ENCODE measurements at places on chromosomes 2 and 18.
A peak's percentile ranks its signal among the peaks of the same experiment; 100 is the strongest.

GRCh38 chr18:62282188-62282629 lies 42.9 kb upstream of the TNFRSF11A start:
- no peak for DNase-seq

- no peak for DNase-seq
Observed at GRCh38 chr18:65659912-65660311, 90.9 kb upstream of the CDH7 start.

DNA sequence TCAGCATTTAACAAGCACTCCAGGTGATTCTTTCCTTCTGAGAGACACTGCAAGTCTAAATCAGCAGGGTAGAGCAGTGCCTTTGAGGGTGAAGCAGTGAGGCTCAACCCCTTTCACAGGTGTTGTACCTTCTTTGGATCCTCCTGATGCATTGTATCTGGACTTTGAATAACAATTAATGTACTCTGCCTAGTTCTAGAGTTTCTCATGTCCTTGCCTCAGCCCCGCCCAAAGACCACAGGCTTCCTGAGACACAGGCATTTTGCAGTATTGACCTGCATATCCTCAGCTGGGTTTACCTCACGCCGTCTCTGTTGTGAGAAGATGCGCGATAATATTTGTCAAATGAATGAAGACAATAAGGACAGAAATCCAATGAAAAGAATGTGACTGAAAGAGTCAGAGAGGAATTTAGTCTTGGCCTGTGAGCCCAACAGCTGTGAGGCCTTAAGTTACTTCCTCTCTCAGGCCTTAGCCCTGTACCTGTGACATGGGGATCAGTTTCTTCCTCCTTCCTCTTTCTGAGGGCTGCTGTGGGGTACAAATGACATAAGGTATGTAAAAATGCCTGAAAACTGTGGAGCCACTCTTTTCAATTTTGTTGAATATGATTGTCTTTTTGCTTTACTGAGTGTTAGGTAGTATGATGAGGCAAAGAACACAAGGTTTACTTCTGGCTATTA lies 43.7 kb downstream of the WIPF1 start:
- no peak for DNase-seq

DNA sequence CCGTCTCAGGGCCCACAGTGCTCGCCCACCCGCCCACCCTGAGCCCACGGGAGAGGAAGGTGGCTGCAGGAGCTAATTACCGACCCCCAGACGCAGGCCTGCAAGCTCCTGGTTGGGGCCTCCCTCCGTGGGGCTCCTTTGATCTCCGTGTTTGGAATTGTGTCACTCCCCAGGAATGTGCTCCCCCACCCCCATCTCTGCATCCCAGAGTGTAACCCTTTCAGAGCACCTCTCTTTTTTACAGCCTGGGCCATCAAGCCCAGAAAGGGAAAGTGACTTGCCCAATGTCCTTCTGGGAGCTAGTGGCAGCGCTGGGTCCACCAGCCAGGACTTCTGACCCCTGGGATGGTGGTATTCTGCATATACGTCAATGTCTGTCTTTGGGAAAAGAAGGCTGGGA lies 335.1 kb downstream of the CYRIA start:
- no peak for DNase-seq

DNA sequence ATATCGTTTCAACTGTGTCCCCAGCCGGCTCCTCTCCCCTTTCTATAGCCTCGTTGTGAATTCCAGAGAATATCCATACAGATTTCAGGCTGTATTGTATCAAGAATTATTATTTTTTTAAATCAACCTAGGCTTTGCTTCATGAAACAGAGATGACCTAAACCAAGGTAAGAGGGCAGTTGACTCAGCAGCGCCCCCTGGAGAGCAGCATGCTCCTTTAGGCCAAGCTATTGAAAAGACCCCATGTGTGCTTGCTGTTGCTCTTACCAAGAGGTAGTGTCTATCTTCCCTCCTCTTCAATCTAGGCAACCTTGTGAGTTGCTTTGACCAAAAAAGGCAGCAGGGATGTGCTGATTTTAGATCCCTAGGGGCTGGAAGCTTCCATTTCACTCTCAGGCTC lies 426.7 kb upstream of the SMIM21 start:
- DNase-seq, result no peak

DNA sequence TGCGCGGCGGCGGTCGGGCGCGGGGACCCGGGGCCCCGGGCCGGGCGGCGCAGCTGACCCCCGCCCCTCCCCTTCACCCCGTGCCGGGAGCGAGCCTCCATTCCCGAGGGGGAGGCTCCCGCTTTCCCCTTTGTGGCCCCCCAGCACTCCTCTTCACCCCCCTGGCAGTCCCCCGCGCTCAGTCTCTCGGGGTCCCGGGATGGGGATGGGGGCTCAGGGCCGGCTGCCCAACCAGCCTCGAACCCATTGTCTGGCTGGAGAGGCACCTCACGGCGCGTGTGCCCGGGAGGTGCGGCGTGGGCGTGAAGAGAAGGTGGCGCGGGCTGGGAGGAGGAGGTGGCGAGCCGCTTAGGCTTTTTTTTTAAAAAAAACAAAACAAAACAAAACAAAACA lies 748 bp downstream of the FMNL2 start:
- DNase-seq, result no peak

- DNase-seq, result no peak
Observed at GRCh38 chr18:79844999-79845563, 47.3 kb downstream of the KCNG2 start.

DNA sequence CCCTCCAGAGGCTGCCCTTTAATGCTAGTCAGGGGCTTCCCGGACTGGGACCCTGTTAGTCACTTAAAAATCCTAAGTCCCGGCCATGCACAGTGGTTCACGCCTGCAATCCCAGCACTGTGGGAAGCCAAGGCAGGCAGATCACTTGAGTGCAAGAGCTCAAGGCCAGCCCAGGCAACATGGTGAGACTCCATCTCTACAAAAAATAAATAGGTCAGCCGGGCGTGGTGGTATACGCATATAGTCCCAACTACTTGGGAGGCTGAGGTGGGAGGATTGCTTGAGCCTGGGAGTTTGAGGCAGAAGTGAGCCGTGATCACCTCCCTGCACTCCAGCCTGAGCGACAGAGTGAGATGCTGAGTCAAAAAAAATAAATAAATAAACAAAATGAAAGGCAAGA lies 17.2 kb upstream of the KCNG2 start:
- no peak for DNase-seq

DNA sequence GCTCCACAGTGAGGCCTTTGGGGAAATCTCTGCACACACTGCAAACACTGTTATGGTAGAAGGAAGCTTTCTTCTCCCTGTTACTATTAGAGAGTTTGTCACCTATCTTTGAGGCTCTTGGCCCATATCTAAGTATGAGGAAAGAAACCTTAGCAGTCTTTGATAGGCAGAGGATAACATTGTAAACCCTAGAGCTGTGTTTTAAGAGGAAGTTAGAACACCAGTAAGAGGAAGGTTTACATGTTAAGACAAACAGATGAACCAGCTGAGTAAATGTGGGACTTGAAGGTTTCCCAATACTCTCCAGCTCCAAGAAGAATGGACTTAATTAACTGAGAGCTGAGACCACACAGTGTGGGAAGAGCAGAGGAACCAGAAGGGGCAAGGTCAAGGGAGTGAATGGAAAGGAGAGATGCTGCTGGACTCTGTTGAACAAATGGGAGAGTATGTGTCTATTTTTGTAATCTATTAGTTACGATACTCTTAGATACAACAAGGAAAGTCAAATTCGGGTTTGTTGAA lies 257.0 kb downstream of the DPP10 start:
- no peak for DNase-seq

DNA sequence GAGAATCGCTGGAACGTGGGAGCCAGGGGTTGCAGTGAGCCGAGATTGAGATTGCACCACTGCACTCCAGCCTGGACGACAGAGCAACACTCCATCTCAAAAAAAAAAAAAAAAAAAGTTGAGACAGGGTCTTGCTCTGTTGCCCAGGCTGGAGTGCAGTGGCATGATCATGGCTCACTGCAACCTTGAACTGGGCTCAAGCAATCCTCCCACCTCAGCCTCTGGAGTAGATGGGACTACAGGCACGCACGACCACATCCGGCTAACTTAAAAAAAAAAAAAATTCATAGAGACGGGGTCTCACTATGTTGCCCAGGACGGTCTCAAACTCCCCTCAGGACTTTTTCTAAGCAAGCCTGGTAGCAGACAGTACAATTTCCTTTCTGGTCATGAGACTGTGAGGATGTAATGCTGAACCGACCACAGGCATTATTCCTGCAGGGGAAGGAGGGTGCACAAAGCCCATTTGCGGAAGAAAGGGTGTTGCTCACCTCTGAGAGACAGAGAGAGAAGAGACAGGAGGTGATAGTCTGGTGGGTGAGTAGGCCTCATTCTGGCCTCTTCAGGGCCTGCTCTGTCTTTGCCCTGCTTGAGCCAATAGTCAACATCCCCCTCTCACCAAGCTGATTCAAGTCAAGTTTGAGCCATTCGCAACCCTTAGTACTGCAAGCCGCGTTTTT lies 205.3 kb downstream of the ZFP36L2 start:
- no peak for DNase-seq

- no peak for DNase-seq
Observed at GRCh38 chr2:30871440-30871839, 64.2 kb upstream of the CAPN13 start.

DNA sequence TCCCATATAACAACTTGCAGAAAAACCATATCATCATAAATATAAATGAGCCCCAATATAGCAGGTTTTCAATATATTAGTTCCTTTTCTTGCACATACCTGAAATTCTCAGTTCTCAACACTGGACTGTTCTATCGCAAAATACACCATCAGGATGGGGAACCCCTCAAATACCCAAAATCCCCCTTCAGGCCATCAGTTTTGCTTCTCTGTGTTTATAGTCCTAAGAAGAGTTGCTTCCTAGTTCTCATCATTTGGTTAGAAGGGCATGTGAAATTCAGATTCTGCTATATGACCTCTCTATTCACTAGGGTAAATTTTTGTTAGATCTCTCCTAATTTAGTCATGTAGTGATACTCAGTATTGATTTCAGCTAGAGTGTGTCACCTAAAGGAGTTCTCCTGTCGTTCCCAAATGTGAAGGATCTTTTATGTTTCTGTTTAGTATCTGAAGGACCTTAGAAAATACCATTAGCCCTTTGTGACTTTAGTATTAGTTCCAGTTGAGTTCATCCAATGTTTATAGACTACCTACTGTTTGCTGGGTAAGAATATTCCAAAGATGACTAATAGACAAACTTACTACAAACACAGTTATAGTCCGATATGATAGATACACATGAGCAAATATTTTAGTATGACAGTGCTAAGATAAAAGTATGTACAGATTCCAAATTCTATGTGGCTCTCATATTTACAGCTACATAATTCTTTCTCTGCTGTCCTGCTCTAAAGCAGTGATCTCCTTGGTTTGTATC lies 115.8 kb downstream of the TTC27 start:
- DNase-seq, result peak; percentile 27

DNA sequence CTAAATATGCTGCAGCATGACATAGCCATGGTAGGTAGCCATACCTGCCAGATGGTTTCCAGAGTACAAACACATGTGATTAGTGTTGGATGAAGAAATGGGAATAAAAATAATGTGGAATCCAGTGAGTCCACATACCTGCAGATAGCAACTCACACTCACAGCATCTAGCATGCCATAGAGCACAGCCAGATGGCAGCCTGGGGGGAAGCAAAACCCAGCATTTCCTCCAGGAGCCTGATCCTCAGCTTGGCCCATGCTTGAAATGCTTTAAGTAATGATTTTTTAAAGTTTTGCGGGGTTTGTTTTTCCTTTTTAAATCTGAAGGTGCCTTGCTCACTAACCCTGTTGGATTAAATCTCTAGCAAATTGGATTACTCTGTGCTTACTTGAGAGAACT lies 535.1 kb downstream of the STK39 start:
- DNase-seq, result no peak

GRCh38 chr2:65397122-65397521 lies 35.3 kb downstream of the SPRED2 start:
- DNase-seq, result peak; percentile 36

DNA sequence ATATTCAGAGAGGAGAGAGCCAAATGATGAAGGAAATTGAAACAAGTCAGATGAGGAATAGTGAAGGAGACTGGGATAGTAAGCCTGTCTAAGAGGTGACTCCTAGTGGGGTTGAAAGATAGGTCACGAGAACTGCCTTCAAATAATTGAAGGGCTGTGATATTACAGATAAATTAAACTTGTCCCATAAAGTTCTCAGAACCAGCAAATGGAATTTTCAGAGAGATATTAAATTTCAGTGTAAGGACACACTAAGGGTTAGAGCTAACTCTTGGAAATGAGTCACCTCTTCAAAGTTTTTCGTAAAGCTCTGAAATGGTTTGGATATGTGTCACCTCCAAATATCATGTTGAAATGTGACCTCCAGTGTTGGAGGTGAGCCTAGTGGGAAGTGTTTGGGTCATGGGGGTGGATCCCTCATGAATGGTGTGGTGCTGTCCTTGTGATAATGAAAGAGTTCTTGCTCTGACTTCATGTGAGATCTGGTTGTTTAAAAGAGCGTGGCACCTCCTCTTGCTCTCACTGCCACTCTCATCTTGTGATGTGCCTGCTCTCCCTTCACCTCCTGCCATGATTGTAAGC lies 87.3 kb downstream of the BABAM2 start:
- DNase-seq, result peak; percentile 96

DNA sequence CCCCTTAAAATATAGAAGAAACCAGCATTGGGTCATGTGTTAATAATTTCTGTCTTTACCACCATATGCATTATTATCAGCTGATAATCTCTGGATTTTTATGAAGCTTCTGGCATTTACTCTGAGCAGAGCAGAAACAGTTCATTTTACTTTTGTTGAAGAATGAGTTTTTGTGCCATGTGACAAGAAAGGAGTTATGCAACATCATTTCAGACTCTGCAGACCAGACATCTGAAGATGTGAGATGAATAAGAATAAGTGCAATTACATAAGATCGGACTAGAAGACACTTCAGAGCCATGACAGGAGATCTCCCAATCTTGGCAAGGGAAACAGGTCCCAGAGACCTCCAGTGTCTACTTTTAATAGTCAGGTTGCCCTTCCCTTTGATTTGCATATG lies 869.4 kb upstream of the VRK2 start:
- no peak for DNase-seq

DNA sequence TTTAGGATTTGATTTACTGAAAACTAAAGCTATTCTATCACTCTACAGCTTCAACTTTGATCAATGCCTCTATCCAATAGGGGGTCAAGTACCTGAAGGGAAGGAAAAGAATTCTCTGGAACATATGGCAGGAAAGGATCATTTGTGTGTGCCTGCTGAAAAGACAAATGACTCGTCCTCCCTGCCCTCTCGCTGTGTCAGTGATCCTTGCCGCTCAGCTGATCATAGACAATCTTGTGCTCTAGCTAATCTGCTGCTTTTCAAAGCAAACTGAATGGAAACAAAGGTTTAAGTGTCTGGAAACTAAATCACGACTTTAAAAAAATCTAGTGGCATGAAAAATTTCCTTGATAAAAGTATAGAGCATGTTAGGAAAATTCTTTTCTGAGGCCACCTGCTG lies 75.6 kb upstream of the CPO start:
- peak; percentile 4 for DNase-seq

DNA sequence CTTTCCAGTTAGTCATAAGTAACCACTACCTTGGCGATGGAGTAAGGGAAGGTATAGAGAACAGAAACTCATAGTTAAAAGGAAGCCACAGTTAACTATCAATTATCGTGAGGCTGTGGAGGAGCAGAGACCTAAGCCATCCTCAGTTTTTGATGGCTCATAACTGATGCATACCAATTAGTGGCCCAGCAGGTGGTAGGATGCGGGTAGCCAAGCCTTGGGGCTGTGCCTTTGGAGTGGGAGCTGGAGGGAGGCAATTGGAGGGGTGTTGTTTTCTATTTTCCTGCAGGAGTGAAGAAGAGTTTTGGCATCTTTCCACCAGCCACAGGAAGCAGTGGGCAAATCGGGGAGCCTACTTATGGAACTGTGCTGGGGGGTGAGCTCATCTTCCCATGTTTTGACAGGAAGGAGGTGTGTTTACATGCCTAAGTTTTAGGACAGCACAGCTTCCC lies 194.8 kb downstream of the TPGS2 start:
- DNase-seq, result no peak

GRCh38 chr18:22846088-22846683 lies 86.9 kb upstream of the RBBP8 start:
- peak; percentile 63 for DNase-seq
